Foreskin fibroblast (primary cell): ENCODE measurements at places on chromosomes 11 and 22.
A peak's percentile ranks its signal among the peaks of the same experiment; 100 is the strongest.

DNA sequence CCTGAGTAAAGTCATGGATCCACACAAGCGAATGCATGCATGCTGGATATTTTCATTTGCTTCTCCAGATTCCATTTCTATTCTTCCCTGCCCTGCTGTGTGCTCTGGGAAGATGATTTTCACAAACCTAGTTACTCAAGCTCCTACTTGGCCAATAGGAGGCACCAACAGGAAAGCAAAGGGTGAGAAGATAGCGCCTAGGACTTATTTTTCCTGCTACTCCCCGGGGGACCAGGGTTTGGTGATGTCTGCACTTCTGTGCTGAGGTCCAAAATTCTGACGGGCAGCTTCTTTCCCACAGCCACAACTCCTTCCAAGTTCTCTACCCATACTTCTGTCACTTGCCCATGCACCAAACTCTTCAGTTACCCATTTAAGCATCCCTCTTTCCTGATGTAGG, 509.3 kb upstream of the TENM4 start:
- no peak for DNase-seq

DNA sequence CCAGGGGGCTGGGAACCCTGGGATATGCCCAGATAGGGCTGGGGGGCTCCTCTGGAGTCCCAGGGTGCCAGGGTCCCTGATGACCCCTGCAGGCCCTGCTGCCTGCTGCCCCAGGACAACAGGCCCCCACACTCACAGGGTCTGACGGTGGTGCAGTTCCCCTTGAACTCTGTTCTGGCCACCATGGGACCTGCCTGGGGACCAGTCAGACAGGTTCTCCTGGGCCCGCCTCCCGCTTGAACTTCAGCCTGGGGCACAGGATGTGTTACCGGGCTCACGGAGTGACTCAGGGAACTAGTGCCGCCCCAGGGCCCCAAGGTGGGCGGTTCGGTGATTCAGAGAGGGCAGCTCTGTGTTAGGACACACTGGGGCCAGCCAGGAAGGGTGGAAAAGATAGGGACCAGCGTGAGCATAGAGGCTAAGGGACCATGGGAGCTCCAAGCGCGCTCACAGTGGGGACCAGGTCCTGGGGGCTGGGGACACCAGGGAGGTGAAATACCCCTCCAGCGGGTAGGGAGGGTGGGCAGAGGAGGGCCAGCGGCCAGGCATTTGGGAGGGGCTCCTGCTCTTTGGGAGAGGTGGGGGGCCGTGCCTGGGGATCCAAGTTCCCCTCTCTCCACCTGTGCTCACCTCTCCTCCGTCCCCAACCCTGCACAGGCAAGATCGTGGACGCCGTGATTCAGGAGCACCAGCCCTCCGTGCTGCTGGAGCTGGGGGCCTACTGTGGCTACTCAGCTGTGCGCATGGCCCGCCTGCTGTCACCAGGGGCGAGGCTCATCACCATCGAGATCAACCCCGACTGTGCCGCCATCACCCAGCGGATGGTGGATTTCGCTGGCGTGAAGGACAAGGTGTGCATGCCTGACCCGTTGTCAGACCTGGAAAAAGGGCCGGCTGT, 21.5 kb upstream of the TXNRD2 start:
- peak; percentile 83 for DNase-seq

- DNase-seq = no peak
Observed at GRCh38 chr11:102155676-102156075, 45.4 kb downstream of the YAP1 start.

- DNase-seq = no peak
Observed at GRCh38 chr22:26391623-26392022, 37.4 kb upstream of the ASPHD2 start.

GRCh38 chr22:19036523-19037273, 85.5 kb downstream of the DGCR2 start:
- DNase-seq = peak; percentile 9

DNA sequence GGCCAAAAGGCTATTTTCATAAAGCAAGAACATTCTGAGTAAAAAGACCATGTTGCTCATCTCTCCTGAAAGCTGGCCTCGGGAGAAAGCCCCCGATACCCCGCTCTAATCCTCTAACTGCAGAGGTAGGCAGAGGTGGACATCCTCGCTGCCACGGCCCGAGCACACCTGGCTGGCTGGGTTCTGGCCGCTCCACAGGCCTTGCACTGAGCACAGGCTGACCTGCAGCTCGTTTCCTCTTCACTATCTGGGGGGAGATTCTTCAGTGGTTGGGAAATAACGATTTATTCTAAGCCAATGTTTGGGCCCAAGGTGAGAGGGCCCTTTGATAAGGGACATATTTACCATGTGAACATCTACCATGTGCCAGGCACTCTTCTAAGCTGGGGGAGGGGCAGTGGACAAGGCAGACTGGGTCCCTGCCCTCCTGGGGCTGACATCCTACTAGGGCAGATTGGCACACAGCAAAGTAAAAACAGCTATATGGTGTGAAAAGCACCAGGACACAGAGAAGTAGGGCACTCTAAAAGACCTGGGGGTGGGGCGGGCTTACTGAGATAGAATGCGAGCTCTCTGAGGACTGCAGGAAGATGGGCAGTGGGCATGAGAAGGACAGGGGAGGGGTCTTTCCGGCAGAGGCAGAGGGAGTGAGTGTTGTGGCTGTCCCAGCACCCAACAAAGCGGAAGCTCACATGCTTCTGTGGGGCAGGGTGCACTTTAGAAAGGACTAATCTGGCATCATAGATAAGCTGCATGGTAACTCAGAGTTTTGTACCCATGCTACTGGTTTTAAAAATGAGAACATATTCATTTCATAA, 65.5 kb upstream of the ARFGAP3 start:
- DNase-seq = no peak

GRCh38 chr11:59197991-59198390, 14.7 kb downstream of the MPEG1 start:
- peak; percentile 67 for DNase-seq

DNA sequence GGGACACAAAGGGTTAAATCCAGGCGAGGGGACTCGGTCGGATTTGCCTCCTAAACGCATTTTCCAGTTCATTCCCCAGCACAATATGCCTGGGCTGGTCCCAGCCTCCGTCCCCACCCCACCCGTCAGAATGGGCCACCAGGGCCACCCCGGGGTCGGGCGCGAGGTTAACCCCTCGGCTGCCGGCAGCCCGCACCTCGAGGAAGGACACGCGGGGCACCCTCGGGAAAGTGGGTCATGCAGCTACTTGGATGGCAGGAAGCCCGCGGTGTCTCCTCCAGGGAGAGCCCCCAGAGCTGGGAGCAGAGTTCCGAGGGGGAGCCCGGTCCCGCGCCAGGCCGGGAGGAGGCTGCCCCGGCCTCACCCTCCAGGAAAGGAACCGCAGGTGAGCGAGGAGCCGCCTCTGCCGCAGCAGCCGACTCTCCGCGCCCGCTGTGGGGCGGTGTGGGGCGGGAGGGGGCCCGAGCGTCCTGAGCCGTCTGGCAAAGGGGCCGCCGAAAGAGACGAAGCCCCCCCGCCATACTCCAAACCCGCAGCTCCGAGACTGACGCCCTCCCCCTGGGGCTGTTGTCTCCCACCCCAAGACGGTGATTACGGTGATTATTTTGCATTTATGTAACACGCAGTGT, 1.4 kb downstream of the NECTIN1 start:
- DNase-seq = peak; percentile 54

- peak; percentile 58 for DNase-seq
Observed at GRCh38 chr11:130465263-130465662, 16.8 kb downstream of the ADAMTS15 start.

DNA sequence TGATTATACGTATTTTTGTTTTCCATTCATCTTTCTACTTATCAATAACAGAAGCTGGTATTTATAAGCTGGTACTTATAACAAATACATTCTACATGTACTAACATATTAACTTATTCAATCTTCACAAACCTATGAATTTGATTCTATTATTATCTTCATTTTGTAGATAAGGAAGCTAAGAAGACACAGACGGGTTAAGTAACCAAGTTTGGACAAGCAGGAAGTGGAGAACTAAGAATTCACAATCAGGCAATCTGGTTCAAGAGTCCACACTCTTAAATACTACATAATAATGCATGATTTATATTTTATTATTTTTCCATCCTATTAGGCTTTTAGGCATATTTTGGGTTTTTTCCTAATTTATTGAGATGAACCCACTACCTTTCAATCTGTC, 25.0 kb downstream of the FCHSD2 start:
- DNase-seq = no peak

- DNase-seq = peak; percentile 3
Observed at GRCh38 chr11:109644152-109644551, 222.2 kb downstream of the C11orf87 start.
